ENCODE measurements at places on chromosomes 6 and 20.

GRCh38 chr6:38577492-38577891 is 62.2 kb downstream of the BTBD9 start:
- DNase-seq, result no peak

- DNase-seq, result no peak
These were observed 84.1 kb downstream of the C6orf52 start for GRCh38 chr6:10610289-10610688.

DNA sequence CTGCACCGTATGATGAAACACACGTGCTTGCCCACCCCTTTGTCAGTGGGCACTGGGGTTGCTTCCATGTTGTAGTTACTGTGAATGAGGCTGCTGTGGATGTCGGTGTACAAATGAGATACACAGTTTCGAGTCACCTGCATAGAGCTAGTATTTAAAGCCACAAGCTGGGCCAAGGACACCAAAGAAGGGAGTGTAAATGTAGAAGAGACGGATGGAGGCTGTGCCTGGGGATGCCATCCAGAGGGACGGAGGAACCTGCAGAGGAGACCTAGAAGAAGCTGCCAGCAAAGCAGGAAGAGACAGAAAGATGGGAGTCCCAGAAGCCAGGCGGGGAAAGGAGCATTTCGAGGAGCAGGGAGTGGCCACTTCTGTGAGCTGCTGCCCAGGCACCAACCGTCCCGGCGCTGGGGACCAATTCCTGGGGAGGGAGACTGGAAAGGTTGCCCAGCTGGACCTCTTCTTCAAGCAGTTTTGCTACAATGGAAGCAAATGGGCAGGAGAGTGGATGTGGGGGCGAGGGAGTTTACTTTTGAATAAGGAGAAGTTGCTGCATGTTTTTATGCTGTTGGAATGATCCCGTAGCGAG is 339.3 kb downstream of the ZFAND3 start:
- no peak for DNase-seq

- DNase-seq, result no peak
These were observed 57.2 kb downstream of the PAX1 start for GRCh38 chr20:21762646-21763045.

- no peak for DNase-seq
These were observed 21.9 kb downstream of the CAP2 start for GRCh38 chr6:17415321-17415720.

GRCh38 chr20:13296070-13296469 is 75.0 kb downstream of the ISM1 start:
- no peak for DNase-seq

GRCh38 chr6:90753820-90754643 is 167.2 kb upstream of the MAP3K7 start:
- no peak for DNase-seq

All from naive B cell (primary cell).